ENCODE measurements at places on chromosomes 12 and 14.

- DNase-seq: no peak
These were observed 91.6 kb downstream of the TPH2 start for GRCh38 chr12:72030277-72030676.

DNA sequence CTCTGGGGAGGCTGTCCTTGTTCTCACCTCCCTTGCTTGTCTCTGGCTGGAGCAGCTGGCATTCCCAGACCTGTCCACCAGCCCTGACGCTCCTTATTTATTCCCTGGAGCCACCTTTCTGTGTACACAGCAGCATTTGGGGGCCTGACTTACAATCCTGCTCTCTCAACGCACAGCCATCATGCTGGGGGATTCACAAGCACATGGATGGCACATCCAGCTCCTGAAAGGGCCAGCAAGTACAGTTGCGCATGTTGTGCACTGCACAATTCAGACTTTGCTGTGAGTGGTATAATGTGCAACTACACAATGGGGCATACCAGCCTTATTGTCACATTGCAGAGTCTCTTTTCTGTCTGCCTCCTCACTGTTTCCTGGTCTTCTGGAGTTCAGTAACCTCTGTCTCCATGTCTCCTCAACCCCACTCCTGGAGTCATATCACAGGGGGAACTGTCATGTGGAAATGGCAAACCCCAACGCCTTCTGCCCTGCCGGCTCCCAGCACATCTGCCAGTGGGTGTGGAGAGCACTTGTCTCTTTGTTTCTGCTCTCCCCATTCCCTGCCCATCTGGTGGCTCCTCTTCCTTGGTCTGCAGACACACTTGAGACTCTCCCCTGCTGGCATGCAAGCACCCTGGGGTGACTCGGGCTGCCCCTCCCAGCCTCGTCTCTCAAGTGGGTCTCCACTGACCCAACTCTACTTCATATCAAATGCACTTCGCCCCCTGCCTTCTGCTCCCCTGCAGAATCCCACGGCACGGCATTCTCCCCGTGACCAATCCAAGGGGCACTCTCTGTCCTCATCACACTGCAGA lies 41.2 kb upstream of the MEG3 start:
- DNase-seq: no peak

DNA sequence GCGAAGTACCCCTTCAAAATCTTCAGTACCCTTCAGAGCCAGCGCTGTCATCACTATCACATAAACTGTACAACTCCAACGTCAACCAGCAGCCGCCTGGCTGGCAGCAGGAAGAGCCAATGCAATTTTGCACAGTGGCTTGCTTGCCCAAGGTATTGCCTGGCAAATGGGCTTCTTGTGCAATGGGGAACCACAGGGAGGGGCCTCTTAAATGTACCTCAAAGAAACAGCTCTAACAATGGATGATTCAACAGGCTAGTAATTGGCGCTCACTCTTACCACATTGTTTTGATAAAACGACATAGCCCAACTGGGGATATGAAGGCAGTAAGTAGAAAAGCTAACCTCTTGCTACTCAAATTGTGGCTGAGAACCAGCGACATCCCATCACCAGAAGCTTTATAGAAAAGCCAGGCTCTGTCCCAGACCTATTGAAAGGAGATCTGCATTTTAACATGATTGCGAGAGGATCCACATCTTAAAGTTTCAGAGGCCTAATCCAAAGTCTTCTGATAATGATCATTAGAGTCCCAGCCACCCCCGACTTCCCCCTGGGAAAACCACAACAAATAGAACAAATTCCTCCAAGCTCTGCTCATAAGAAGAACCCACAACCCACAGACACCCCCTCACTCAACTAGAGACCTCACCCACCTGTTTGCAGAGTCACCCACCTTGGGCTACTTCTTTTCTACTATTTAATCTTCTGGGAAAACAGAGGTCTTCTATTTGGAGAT lies 125.3 kb upstream of the HIF1A start:
- peak; percentile 61 for DNase-seq

- no peak for DNase-seq
These were observed 15.8 kb upstream of the HNF1A start for GRCh38 chr12:120962532-120963020.

DNA sequence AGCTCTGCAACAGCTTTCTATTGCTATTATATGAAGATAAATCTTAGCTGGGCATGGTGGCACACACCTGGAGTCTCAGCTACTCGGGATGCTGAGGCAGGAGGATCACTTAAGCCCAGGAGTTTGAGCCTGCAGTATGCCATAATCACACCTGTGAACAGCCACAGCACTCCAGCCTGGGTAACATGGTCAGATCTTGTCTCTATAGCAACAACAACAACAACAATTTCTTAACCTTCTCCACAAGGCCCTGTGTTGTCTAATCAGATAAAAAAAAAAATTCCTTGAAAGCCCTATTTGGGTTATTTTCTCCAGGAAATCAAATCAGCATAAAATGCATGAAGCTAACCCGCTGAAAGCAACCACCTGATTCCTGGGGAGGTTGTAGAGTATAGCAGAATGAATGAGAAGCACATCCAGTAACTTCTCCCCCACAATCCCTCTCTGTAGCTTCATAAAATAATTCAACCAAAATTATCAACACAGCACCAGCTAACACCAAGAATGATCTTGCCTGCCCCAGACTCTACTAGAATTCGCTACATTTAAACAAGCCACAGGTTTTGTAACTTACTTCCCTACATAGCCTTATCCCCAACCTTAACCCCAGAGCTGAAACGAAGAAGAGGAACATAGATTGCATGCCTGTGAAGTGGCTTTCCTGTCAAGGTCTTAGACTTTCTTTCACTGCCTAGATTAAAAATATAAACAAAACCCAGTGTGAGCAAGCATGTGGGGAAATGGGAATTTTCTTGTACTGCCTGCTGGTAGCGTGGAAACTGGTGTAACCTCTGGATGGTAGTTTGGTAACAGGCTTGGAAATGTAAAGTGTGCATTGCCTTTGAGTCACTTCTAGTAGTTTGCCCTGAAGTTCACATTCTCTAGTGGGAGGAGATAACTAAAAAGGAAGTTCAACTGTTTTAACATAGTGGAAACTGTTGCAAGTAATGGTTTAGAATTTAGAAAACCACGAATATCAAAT lies 6.0 kb upstream of the STK38L start:
- no peak for DNase-seq

DNA sequence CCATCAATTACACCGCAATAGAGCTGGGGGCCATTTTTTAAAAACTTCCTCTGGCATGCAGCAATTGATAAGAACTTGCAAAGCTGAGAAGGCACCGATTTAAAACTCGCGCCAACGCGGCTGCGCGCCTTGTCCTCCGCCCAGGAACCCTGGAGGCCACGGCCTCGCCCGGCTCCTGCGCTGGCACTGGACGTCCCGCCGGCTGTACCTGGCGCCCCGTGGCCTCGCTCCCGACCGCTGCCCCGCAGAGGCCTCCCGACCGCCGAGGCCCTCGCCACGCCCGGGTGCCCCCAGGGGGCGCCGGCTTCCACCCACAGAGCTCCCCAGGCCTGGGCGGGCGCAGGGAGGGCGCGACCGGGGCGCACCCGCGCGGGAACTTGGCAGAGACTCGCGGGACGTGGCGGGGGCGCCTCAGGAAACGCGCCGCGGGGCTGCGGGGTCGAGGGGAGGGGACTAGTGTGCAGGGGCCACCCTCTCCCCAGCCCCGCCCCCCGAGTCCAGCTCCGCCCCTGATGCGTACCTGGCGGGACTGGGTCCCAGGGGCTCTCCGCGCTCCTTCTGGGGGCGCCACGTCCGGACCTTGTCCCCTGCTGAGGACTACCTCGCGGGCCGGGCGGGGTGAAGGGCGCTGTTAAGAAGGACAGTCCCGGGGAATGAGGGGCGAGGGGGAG lies 65.7 kb downstream of the TNFAIP2 start:
- DNase-seq: no peak
